ENCODE measurements at places on chromosomes 1 and 21.

GRCh38 chr1:218297461-218297860 is 12.4 kb downstream of the RRP15 start:
- no peak for DNase-seq

DNA sequence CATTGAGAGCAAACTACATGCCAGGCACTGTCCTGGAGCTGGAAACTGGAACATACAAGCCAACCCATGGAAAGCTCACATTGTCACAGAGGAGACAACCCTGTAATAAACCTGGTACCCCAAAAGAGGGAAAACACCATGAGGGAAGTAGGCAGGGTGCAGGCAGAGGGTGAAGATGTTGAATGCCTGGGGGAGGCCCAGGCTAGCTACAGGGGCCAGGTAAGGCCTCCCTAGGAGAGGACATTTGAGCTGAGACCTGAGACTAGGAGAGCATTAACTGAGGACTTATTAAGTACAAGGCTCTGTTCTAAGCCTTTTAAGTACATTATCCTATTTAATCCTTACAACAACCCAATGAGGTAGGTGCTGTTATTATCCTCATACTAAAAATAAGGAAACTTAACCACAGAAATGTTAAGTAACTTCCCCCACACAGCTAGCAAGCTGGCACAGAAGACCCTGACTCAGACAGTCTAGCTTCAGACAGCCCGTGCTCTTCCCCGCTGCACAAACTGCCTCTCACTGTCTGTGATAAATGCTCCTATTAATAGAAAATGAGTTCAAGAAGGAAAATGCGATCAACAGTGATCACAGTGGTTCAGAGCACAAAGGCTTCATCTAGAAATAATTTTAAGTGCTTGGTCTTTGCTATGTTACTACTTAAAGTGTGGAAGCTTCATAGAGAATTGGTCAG is 41.8 kb downstream of the ZNF281 start:
- DNase-seq: peak; percentile 65

- DNase-seq: peak; percentile 39
These were observed 99.8 kb upstream of the HOOK1 start for GRCh38 chr1:59714966-59715365.

- peak; percentile 10 for DNase-seq
These were observed 2.7 kb downstream of the RPRD2 start for GRCh38 chr1:150366416-150367296.

DNA sequence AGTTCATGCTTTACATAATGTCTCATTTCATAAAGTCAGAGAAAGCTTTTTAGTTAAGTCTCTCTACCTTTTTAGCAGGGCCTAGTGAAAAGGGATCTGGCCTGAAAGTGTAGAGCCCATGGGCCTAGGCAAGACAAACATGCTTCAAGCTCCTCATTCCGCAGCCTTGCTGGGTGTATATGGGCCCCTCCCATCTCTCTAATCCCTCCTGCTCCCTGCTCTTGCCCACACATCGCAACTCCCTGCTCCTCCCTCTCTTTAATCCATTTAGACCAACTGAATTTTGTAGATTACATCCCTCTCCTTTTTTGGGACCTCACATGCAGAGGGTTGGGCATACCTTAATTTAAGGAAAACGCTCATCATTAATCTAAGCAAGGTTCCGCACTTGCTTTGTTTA is 42.3 kb upstream of the CCDC190 start:
- no peak for DNase-seq

DNA sequence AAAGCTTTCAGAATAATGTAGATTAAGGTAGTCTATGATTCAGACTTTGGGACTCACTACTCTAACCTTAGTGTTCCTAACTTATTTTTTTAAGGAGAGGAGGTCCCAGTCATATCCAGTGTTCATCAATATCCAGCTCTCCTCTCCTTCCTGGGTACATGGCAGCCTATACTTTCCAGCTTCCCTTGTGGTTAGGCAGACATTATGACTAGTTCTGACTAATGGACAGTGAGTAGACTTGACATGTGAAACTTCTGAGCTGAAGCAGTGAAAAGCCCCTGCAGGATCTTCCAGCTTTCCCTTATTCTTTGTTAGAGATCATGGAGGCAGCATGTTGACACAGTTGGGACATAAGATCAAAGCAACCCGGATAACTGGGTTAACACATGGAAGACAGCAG is 144.2 kb downstream of the PTPRU start:
- peak; percentile 73 for DNase-seq

DNA sequence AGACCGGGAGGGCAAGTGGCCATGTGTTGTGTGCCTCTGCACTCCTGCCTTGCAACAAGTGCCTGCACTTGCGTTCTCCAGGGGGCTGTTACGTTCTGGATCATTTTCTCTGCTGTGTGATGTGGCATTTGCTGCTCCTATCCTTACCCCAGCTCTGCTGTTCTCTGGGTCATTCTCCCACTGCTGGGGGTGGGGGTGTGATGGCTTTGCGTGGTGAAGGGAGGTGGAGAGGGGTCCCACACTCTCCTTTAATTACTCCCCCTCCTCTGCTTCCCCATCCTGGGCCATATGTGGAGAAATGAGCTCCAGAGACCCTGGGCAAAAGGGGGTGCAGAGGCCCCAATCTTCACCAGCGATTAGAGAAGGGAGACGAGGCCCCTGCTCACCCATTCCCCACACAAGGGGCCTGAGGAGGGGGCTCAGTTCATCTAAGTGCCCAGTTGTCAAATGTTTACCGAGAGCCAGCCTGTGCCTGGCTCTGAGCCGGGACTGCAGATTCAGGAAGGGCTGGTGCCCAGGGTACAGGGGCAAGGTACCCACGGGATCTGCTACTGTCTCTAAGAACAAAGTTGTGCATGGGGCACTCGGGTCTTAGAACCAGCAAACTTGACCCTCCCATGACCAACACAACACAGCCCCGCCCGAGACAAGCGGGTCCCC is 355.4 kb downstream of the PTPRU start:
- no peak for DNase-seq

DNA sequence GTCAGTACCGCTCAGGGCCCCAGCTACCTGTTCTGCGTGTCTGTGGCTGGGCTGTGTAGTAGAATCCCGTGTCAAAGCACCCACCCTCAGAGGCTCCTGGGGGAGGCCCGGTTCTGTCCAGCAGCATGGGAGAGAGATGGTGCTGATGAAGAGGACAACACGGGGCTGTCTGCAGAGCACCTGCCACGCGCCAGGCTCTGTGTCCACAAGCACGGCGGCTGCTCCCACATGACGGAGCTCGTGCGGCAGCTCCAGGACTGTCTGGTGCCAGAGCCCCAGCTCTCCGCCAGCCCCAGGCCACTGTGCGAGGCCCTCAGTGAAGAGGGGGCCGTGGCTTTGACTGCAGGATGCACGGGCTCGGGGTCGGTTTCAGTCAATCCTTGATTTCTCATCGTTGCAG is 42.0 kb upstream of the TSPEAR start:
- no peak for DNase-seq

- DNase-seq: no peak
These were observed 107.4 kb downstream of the MATN1 start for GRCh38 chr1:30615816-30616590.

DNA sequence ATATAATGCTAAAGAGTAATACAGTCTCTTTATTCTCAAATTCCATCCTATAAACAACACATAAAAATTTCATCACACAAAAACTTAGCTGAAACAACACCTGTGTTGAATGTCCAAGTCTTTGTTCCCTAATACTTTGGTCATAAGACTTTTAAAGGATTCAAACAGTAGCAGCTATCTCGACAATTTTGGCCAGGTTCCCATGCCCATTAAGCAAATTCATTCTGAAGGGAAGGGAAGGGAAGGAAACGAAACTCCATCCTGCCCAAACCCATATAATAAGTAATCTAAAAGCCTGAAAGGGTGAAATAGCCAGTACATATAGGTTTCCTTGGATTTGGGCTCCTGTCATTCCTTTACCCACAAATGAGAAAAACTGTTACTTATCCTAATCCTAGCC is 7.5 kb downstream of the IVNS1ABP start:
- DNase-seq: peak; percentile 14

- no peak for DNase-seq
These were observed 34.8 kb downstream of the HSPG2 start for GRCh38 chr1:21902026-21903012.

DNA sequence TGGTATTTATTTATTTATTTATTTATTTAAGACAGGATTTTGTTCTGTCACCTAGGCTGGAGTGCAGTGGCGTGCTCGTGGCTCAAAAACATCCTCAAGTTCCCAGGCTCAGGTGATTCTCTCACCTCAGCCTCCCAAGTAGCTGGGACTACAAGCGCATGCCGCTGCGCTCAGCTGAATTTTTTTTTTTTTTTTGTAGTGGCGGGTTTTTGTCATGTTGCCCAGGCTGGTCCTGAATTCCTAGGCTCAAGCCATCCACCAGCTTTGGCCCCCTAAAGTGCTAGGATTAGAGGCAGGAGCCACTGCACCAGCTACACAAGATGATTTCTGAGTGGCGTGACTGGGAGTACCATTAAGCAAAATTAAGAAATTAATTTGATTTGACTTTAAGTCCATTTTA is 31.7 kb downstream of the CNST start:
- no peak for DNase-seq

DNA sequence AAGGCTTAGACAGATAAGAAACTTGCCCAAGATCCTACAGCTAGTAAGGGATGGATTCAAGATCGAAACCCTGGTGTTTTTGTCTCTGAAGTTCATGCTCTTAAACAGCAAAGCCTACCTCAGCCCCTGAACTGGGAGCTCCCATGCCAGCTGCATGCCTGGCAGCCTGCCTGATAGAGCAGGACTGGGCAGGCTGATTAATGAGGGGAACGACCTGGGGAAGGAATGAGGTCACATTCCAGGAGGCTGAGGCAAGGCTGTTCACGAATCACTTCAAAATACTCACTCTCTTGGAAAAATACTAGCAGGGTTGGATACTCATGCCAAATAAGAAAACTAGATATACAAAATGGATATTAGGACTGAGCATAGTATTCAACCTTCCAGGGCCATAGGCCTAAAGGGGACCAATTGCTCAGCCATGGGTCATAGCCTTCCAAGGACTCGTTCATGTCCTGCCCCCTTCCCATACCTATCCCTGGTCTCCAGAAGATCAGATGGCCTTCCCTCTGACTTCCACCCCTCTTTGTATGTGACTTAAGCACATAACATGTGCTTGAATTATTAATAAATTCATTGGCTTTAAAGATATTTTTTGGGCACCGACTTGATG is 15.6 kb upstream of the TACSTD2 start:
- DNase-seq: peak; percentile 89

DNA sequence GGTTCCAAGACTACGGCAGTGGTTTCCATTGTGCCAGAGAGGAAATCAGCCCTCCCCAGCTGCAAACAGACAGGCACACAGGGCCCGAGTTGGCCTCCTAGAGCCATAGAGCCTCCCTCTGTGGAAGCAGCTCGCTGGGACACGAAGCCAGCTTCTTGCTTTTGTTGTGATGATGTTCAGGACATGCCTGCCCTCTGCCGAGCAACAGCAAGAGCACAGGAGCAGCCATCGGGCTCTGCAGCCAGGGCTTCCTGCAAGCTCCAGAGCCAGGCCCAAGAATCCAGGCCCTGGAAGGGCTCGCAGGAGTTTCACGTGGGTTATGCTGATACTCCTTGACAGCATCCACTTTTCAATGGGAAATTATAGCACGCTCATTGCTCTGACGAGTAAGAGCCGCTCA is 18.5 kb downstream of the NPHP4 start:
- peak; percentile 25 for DNase-seq

DNA sequence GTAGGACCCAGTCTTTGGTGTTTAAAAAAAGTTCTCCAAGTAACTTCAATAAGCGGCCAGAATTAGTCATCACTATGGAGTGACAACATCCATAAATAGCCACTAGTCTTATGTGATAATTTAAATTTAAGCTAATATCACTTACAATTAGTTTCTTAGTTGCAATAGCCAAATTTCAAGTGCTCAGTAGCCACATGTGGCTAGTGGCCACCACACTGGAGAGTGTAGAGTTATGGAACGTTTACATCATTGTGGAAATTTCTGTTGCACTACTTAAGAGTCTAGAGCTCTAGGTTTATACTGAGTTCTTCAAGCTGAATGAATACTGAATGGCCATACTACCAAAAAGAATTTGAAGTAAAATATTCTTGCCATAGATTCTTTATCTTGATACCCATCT is 121.1 kb downstream of the RUNX1 start:
- DNase-seq: no peak

DNA sequence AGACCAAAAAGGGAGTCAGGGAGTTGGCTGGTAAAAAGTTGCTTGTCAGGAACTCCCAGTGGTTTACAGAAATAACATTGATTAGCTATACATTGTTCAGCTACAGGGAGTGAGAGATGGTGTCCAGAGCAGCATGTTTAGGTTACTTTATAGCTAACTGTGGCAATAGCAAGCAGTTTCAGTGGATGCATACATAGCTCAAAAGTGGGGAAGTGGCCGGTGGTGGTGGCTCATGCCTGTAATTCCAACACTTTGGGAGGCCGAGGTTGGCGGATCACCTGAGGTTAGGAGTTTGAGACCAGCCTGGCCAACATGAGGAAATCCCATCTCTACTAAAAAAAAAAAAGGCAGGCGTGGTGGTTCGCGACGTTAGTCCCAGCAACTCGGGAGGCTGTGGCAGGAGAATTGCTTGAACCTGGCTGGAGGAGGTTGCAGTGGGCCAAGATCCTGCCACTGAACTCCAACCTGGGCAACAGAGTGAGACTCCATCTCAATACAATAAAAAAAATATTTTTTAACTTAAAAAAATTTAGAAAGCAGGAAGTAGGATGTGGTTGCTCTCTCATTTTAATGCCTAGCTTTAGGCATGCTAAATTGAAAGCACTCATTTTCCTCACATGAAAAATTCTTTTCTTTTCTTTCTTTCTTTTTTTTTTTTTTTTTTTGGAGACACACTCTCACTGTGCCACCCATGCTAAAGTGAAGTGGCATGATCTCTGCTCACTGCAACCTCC is 109.7 kb downstream of the PPIAL4G start:
- DNase-seq: no peak

DNA sequence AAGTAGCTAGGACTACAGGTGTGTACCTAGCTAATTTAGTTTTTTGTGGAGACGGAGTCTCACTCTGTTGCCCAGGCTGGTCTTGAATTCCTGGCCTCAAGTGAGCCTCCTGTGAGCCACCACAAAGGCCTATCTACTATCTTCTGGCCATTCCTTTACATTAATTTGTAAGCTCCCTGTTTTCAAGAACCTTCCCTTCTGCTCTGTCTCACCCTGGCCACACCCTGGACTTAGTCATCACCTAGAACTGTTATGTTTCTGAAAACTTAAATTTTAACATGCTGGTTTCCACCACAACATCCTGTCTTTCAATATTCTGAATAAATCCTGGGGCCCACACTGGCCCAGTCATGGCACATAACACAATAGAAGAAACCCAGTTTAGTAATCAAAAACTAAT is 4.9 kb upstream of the B4GALT3 start:
- peak; percentile 54 for DNase-seq
